D721Med (cell line): ENCODE measurements at places on chromosomes 2 and 18.
A peak's percentile ranks its signal among the peaks of the same experiment; 100 is the strongest.

DNA sequence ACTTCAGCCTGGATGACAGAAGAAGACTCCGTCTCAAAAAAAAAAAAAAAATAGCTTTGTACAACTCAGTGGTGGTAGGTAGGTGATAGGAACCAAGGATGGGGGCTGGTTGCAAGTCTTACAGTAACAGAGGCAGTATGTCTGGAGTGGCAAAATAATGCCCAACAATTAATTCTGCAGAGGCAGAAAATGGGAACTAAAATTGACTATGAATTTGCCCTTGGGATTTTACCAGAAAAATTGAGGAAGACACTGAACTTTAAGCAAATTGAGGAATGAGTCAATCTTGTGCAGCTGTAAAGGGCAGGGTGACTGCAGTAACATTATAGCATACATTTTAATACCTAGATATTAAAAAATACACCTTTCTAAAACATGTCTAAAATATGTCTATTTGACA lies 292.1 kb upstream of the FBXO11 start:
- no peak for DNase-seq

DNA sequence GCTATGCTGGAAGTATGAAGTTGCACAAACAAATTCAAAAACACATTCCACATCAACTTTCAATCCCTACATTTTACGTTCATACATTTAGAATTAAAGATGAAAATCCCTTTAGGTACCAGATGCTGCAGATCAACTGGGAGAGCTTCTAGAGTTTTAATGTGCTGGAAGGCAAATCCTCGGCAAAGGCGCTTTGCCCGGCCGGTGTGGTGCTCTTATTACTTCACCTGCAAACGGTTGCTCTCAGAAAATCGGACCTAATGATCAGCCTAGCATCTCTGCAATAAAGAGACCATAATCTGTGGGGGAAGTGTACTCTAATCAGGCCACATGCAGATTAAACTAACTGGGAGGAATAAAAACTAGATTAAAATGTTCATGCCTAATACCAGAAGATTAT lies 513.8 kb downstream of the ZEB2 start:
- DNase-seq = no peak

DNA sequence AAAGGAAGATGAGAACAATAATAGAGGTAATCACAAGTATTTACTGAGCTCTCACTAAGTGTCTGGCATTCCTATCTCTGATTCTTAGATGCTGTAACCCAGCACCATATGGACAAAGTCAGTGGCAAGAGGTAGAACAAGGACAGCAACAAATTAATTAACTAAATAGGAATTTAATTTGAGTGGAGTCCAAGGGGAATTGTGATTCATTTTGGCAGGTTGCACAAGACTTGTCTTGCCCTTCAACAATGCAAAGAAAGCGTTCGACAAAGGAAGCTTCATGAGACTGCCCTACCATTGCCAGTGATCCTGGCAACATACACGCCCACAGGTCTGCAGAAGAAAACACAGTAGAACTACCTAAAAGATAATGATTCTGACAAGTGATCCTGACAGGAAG lies 221.6 kb downstream of the RBM43 start:
- DNase-seq = no peak

- no peak for DNase-seq
Measured at GRCh38 chr2:28510184-28510583, 14.3 kb downstream of the PLB1 start.

- no peak for DNase-seq
Measured at GRCh38 chr2:197174539-197175094, 136.0 kb downstream of the ANKRD44 start.

- DNase-seq = no peak
Measured at GRCh38 chr2:108228006-108228405, 11.8 kb upstream of the SULT1C3 start.

GRCh38 chr18:10860928-10861327 lies 288.4 kb downstream of the PIEZO2 start:
- no peak for DNase-seq

DNA sequence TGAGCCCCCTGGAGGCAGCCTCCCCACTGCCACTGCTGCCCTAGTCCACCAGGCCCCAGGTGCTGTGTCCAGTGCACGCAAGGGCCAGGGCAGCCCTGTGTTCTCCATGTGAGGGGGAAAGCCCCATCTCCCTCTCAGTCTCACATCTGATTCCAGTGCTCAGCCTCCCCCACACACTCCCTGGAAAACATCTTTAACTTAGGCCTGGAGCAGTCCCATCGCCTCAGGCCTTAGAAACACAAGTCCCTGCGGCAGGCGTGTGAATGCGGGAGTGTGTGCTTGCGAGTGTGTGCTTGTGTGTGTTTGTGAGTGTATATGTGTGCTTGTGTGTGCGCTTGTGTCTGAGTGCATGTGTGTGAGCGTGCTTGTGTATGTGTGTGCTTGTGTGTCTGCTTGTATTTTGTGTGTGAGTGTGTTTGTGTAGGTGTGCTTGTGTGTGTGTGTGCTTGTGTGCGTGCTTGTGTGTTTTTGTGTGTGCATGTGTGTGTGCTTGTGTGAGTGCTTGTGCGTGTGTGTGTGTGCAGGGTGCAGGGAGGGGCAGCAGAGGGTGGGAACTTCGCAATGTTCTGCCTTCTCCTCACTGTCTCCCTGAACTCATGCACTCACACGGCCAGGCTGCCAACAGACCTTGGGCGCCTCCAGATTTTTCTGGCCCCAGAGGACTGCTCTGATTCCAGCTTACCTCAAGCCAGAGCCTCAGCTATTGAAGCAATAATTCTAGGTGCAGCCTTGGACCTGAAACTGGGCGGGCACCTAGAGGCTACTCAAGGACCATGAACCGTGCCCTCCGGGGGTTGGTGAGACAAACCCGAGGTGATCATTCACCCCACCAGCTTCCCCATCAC lies 139.6 kb downstream of the CABLES1 start:
- DNase-seq = no peak

DNA sequence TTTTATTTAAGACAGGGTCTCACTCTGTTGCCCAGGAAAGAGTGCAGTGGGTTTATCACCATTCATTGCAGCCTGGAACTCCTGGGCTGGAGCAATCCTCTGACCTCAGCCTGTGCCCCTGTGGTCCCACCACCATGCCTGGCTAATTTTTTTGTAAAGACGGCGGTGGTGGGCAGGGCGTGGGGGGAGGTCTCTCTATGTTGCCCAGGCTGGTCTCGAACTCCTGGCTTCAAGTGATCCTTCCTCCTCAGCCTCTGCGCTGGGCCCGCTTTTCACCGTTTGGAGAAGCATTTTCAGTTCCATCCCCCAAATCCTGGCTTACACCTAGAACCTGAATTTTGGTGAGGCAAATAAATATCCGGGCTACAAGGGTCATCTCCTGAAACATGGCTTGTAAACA lies 1.4 kb upstream of the ATP5F1A start:
- DNase-seq = no peak

GRCh38 chr2:109326306-109326705 lies 197.3 kb downstream of the SH3RF3 start:
- no peak for DNase-seq

- DNase-seq = no peak
Measured at GRCh38 chr18:40160361-40160760, 1794.7 kb upstream of the PIK3C3 start.

- DNase-seq = no peak
Measured at GRCh38 chr2:33323957-33324356, 152.5 kb upstream of the RASGRP3 start.

DNA sequence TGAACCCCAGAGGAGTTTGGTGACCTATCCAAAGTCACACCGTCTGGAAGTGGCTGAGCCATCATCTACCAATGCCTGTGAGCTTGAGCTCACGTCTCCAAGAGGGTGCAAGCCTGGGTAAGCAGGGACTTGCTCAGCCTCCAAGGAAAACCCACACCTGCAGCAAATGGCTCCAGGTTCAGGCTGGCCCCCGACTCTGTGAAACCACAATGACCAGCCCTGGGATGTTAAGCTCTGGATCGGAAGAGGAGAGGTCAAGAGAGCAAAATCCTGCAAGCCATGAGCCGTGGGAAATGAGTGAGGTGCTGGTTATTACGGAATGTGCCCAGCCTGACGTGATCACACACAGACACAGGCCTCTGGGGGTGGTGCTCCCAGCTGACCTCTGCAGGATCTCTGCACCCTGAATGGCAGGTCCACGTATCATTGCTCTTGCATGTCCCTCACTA lies 94.1 kb upstream of the OTOS start:
- DNase-seq = no peak

- no peak for DNase-seq
Measured at GRCh38 chr2:160575368-160575767, 81.8 kb upstream of the RBMS1 start.

GRCh38 chr2:181456660-181457120 lies 496 bp upstream of the ITGA4 start:
- DNase-seq = no peak

GRCh38 chr2:46003903-46004473 lies 293.2 kb upstream of the EPAS1 start:
- DNase-seq = no peak

DNA sequence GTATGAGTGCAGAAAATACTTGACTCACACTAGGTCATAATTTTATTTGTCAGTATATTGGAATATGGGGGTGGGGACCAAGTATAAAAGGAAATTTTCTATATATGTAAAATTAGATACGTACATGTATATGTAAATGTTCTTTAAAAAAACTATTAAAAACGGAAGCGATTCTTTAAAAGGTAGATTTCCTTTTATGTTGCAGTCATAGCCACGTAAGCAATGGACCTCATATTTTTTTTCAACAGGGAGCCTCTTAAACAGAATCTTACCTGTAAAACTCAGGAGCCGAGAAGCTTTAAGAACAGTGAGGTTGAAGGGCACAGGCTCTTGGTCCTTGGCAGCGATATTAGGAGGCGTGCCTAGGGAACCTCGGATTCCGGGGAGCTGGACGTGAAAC lies 3.3 kb downstream of the RHBDD1 start:
- DNase-seq = no peak

DNA sequence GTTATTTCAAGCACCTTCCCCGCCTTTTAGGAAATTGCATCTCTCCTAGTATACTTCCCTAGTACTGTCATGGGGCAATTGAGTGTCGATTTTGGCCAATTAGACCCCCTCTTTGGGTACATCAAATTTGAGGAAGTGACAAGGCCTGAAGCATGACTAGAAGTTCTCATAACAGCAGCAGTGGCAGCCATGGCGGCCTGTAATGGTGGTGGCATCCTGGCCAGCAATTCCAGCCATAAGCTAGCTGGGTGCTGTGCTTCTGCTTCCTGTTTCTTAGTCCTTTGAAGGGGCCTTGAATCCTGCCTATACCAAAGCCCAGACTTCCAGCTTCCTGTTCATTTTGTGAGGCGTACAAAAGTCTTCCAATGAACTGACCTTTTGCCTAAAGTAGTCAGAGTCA lies 523.1 kb downstream of the PLCL1 start:
- no peak for DNase-seq

GRCh38 chr18:58363767-58364540 lies 264.9 kb downstream of the ALPK2 start:
- DNase-seq = no peak

- no peak for DNase-seq
Measured at GRCh38 chr2:11305958-11306357, 38.5 kb downstream of the ROCK2 start.

- DNase-seq = no peak
Measured at GRCh38 chr2:222651718-222652418, 4.0 kb downstream of the FARSB start.

DNA sequence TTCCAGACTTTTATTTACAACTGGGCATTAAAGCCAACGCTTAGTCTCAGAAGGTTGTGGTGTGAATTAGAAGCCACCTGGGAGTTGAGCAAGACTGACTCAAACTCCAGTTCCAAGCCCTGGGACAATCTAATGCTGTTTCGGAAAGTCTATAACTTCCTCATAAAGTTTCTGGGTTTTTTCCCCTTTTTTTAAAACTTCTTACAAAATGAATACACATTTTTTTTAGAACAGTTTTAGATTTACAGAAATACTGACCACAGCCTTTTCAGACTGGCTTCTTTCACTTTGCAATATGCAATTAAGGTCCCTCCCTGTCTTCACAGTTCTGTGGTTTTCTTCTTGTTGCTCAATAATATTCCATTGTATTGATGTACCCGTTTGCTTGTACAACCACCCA lies 115.9 kb upstream of the TWIST2 start:
- no peak for DNase-seq

- no peak for DNase-seq
Measured at GRCh38 chr2:179745635-179746256, 115.7 kb downstream of the ZNF385B start.

DNA sequence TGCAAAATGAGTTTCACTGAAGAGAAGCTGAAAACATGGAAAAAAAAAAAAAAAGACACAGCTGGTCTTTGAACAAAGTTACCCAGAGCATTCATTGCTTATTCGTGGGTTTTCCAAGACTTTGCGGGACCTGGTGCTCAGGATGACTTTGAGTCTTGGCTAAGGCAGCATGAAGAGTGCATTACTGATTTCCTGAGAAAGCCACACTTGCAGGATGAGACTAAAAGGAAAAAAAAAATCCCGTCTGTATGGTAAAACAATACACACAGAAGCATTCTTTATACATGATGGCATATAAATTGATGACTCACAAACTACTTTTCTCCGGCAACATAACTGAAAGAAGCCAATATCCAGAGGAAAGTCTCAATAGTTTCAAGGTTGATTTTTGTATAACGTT lies 195.4 kb downstream of the SPP2 start:
- no peak for DNase-seq

GRCh38 chr18:13397504-13398163 lies 179.1 kb downstream of the LDLRAD4 start:
- DNase-seq = peak; percentile 66

GRCh38 chr2:64847930-64848329 lies 141.3 kb upstream of the SLC1A4 start:
- no peak for DNase-seq

DNA sequence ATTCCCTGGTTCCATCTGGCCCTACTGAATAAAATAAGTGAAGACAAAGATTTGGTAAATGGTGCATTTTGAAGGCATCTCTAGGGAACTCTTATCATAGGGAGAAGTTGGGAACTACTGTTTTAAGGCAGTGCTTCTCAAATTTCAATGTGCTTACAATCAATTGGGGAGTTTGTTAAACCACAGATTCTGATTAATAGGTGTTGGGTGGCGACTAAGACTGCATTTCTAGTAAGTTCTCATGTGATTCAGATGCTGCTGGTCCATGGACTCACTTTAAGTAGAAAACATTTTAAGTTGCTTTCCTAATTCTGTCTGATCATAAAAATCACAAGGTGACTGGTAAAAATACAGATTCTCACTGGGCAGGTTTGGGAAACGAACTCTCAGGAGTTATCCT lies 14.6 kb downstream of the FARSB start:
- no peak for DNase-seq

GRCh38 chr2:225670111-225670974 lies 270.8 kb downstream of the NYAP2 start:
- no peak for DNase-seq

DNA sequence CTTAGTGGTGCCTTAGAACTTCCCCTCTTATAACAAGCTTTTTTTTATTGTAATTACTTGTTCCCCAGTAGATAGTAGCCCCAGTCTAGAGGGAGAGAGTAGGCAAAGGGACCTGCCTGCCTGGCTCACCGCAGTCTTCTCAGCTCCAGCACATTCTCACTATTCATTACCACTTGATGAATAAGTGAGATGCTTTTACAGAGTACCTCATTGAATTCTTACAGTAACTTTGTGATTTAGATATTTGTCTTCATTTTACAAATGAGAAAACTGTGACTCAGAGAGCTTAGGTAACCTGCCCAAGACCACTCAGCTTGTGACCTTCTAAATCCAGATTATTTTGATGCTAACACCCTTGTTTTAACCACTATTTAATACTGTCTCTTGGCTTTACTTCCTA lies 77.8 kb downstream of the CHRNA1 start:
- DNase-seq = no peak
